CD4-positive, alpha-beta T cell treated with Interleukin-1 beta for 1 hour (primary cell): ENCODE measurements at places on chromosomes 16 and 17.

DNA sequence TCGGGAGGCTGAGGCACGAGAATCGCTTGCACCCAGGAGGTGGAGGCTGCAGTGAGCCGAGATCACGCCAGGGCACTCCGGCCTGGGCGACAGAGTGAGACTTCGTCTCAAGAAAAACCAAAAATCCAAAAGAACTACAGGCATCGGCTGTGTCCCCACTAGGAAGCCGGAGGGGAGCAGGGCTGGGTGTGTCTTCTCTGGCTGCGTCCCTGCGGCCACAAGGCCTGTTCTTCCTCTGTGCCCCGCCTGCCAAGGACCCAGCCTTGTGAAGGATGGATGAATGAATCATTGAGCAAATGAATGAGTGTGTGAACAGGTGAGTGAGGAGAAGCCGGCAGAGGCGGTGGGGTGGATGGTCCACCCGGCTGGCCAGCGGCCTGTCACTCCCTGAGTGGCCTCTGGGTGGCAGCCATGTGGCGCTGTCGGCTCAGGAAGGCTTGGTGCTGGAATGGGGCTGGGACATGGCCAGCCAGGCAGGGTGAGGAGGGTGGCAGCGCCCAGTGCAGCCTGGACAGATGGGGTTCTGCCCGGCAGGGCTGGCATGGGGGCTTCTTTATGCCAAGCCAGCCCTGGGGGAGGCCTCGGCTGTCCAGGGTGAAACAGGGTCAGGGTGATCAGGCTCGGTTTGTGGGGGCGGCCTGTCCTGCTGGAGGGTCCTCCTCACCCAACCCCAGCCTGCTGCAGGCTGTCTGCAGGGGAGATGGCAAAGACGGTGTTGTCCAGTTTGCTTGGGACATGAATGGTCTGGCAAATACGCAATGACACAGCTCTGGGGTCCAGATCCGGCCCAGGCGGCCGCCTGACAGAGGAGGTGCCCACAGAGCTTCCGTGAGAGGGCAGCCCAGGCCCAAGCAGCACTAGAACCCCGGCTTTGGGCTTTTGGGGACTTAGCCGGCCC lies 21.7 kb downstream of the SLC25A10 start:
- DNase-seq: peak; percentile 58

GRCh38 chr16:79628988-79629387 lies 28.5 kb upstream of the MAF start:
- no peak for DNase-seq

GRCh38 chr17:77501101-77501566 lies 360.4 kb downstream of the SEC14L1 start:
- no peak for DNase-seq

DNA sequence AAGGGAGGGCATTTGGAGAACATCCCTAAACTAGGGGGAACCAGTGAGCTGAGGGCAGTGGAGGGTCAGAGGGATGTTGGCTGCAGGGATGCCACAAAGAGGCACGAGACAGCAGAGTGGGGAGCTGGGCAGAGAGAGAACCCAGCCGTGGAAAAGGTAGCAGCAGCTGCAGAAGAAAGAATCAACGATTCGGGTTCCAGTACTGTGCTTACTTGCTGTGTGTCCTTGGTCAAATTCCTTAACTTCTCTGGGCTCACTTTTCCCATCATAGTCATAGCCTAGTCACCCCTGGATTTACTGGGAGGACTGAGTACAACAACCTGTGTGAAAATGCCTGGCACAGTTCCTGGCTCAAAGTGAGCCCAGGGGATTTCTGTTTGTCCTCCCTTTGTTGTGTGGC lies 12.8 kb upstream of the MMP2 start:
- no peak for DNase-seq

DNA sequence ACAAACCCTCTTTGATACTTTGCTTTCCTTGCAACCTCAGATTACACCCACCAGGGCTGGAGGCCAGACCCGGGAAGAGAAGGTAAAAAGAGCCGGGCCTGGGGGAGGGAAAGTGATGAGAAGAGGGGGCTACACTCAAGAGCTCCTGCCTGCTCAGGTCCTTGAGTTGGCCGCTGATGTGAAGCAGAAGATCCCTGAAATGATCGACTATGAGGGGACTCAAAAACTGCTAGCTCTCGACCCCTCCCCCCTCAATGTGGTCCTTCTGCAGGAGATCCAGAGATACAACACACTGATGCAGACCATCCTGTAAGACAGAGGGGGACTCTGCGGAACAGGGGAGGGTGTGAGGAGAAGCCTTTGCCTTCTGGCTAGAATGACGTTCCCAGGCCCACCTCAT lies 2.8 kb upstream of the KDM6B start:
- DNase-seq: no peak

GRCh38 chr17:78664476-78665386 lies 87.5 kb upstream of the DNAH17 start:
- no peak for DNase-seq

- DNase-seq: no peak
These were observed 11.9 kb downstream of the ITFG1 start for GRCh38 chr16:47448830-47449575.

GRCh38 chr16:64428463-64429113 lies 693.3 kb downstream of the CDH11 start:
- no peak for DNase-seq

DNA sequence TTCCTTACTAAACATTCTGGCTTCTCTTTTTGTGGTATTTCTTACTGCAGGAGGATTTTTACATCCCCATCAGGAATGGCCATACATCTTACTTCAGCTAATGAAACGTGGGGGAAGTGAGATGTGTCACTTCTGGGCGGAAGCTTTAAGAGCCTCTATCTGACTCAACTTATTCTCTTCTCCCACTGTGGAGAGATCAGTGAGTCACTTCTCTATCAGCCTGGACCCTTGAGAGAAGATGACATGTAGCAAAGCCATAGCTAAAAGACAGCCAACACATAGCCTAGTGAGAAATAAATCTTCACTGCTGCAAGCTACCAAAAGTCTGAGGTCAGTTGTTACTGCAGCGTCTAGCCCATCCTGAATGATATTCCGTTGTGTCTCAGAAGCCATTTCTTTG lies 1066.7 kb upstream of the RBFOX1 start:
- no peak for DNase-seq

- DNase-seq: no peak
These were observed 27.4 kb upstream of the NAGLU start for GRCh38 chr17:42508426-42509165.

DNA sequence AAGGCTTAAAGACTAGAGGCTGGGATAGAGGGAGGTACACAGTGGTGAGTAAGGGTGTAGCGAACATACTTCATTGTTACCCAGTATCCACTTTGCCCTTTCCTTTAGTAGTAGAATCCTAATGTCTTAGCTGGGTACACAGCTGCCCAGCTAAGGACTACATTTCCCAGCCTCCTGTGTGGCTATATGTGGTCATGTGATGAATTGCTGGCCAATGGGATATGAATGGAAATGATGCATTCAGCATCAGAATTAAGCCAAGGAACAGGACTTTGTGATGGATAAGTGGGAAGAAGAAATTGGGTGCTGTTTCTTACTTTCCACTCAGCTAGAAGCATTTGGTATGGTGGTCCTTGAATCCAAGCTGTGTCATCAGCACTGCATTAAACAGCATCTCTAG lies 55.9 kb downstream of the FOXL1 start:
- DNase-seq: no peak

DNA sequence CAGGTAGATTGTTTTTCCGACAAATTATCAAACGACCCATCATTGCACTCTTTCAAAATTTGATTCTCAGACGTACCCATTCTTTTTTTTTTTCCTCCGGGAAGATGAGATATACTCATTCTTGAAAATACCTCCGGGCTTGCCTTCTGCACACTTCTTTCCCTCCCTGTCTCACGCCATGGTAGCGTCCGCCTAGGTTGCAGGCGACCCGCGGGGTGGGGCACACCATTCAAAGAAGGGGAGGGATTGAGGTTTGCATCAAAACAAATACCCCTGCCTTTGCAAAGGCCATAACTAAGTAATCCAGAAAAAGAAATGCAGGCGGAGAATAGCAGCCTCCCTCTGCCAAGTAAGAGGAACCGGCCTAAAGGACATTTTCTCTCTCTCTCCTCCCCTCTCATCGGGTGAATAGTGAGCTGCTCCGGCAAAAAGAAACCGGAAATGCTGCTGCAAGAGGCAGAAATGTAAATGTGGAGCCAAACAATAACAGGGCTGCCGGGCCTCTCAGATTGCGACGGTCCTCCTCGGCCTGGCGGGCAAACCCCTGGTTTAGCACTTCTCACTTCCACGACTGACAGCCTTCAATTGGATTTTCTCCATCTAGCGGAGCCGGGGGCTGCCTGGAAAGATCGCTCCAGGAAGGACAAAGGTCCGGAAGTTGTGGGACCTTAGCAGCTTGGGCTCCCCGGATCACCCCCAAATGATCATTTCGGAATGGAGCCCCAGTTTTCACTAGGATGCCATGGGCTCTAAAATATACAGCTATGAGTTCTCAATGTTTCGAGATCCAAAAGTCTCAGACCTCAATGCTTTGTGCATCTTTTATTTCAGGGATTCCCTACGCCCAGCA lies 843 bp downstream of the TP53 start:
- DNase-seq: peak; percentile 83

- no peak for DNase-seq
These were observed 448 bp upstream of the TNFRSF12A start for GRCh38 chr16:3019594-3020246.

- peak; percentile 88 for DNase-seq
These were observed 593 bp upstream of the HEXIM1 start for GRCh38 chr17:45147581-45148182.

DNA sequence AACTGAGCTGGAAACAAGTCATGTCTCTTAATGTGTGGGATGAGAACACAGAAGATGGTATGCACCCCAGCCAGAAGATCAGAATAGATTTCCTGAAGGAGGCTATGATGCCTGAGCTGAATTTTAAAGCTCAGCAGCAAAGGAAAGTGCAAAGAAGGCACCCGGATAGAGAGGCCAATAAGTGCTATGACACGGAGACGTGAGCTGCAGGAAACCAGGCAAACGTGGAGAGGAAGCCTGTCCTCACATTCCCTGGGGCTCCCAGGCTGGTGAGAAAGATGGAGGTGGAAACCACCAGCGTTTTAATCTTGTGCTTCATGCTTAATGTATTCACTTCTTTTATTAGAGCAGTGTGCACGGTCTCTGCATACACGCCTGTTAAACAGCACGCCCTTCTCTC lies 302.1 kb downstream of the HAPSTR1 start:
- no peak for DNase-seq

- peak; percentile 51 for DNase-seq
These were observed 117.4 kb downstream of the IRF8 start for GRCh38 chr16:86016201-86016965.

GRCh38 chr17:48610282-48611211 lies at the start of gene HOXB7:
HOXB7 (minus strand) TSS chr17:48611017; CDS start chr17:48610918, 99 bp downstream.
- DNase-seq: peak; percentile 62
